Regular cardiac myocyte (primary cell): ENCODE measurements at places on chromosomes 7 and 10. TPM values are rescaled to one million over a fixed set of nuclear protein-coding genes. Genes with fewer than 3 reads are reported as not detected.

The ANKRD61 gene
- under 0.01 TPM in 2 replicates for total RNA-seq

The UNCX gene
- total RNA-seq, result not detected in 2 replicates

The AKR1C8 gene
- not detected in 2 replicates for total RNA-seq

The CLEC5A gene
- not detected in 2 replicates for total RNA-seq

The RASA4B gene
- 2.0 and 2.9 TPM in 2 replicates for total RNA-seq

The HYAL4 gene
- total RNA-seq, result not detected in 2 replicates

The FEZF1 gene
- not detected in 2 replicates for total RNA-seq

The ZNF33B gene
- 2.3 and 9.3 TPM in 2 replicates for total RNA-seq

The POP7 gene
- total RNA-seq, result 29.3 and 60.6 TPM in 2 replicates

The CYP3A5 gene
- under 0.01 TPM in 1 of 2 replicates, not detected in the other for total RNA-seq

The COL1A2 gene
- 3,067 and 5,973 TPM in 2 replicates for total RNA-seq

The PTF1A gene
- total RNA-seq, result not detected in 2 replicates

The PRKG1 gene
- total RNA-seq, result 17.8 and 48.5 TPM in 2 replicates

The XRCC2 gene
- 1.1 and 6.9 TPM in 2 replicates for total RNA-seq

The IFIT3 gene
- 15.5 and 33.3 TPM in 2 replicates for total RNA-seq

The HKDC1 gene
- 0.38 and 0.85 TPM in 2 replicates for total RNA-seq

The MINPP1 gene
- total RNA-seq, result 45.6 and 48.2 TPM in 2 replicates

The CDK14 gene
- total RNA-seq, result 39.7 and 46.8 TPM in 2 replicates

The PRKRIP1 gene
- total RNA-seq, result 13.8 and 20.9 TPM in 2 replicates

The GLUD1 gene
- total RNA-seq, result 227 and 276 TPM in 2 replicates

The TRIL gene
- 0.19 and 0.56 TPM in 2 replicates for total RNA-seq

The WAPL gene
- 44.3 and 52.1 TPM in 2 replicates for total RNA-seq

The OR9A2 gene
- 0.19 TPM in 1 of 2 replicates, not detected in the other for total RNA-seq

The NKX1-2 gene
- not detected in 2 replicates for total RNA-seq

The CLDN15 gene
- total RNA-seq, result 1.7 and 4.2 TPM in 2 replicates

The FKBP6 gene
- total RNA-seq, result not detected in 2 replicates

The POLR2J gene
- total RNA-seq, result 20.3 and 42.2 TPM in 2 replicates

The CACNB2 gene
- total RNA-seq, result 0.19 and 0.85 TPM in 2 replicates

The ALOX5 gene
- 0.19 and 0.28 TPM in 2 replicates for total RNA-seq

The DTX2 gene
- total RNA-seq, result 3.1 and 5.6 TPM in 2 replicates

The FOXK1 gene
- total RNA-seq, result 15.2 and 28.9 TPM in 2 replicates

The MUC3A gene
- total RNA-seq, result not detected in 2 replicates

The CALHM1 gene
- not detected in 2 replicates for total RNA-seq

The ATP6V0A4 gene
- total RNA-seq, result under 0.01 and 0.28 TPM in 2 replicates

The NUDT13 gene
- 1.2 and 1.4 TPM in 2 replicates for total RNA-seq

The SAP25 gene
- not detected in 2 replicates for total RNA-seq

The CDK1 gene
- 15.5 and 84.0 TPM in 2 replicates for total RNA-seq

The ITPRID1 gene
- total RNA-seq, result not detected in 2 replicates

The DNAH11 gene
- total RNA-seq, result 4.0 and 7.6 TPM in 2 replicates

The A1CF gene
- not detected in 2 replicates for total RNA-seq

The TMEM120A gene
- total RNA-seq, result 16.1 and 18.9 TPM in 2 replicates

The OGDH gene
- total RNA-seq, result 75.8 and 102 TPM in 2 replicates

The HIPK2 gene
- total RNA-seq, result 6.3 and 9.0 TPM in 2 replicates

The CADPS2 gene
- 14.4 and 25.9 TPM in 2 replicates for total RNA-seq

The CXCL12 gene
- total RNA-seq, result 75.3 and 119 TPM in 2 replicates

The HTR5A gene
- not detected in 2 replicates for total RNA-seq

The FGF8 gene
- total RNA-seq, result 0.19 TPM in 1 of 2 replicates, not detected in the other

The OLAH gene
- 0.38 and 2.5 TPM in 2 replicates for total RNA-seq

The UTF1 gene
- total RNA-seq, result not detected in 2 replicates

The ECHDC3 gene
- total RNA-seq, result 3.4 and 14.6 TPM in 2 replicates

The SEMA3D gene
- total RNA-seq, result 7.0 and 13.2 TPM in 2 replicates

The MAPK8 gene
- 43.9 and 49.9 TPM in 2 replicates for total RNA-seq

The LBX1 gene
- total RNA-seq, result not detected in 2 replicates

The CHN2 gene
- 0.19 and 4.2 TPM in 2 replicates for total RNA-seq

The GIMAP5 gene
- total RNA-seq, result 0.28 and 0.38 TPM in 2 replicates
